ENCODE measurements at places on chromosomes 13 and 19.

- H3K27me3 ChIP-seq = no peaks in the 10 kb centered on the region
- H3K4me3 ChIP-seq = no peak overlapping the region
- H3K27ac ChIP-seq = no peak overlapping the region
- no peak for DNase-seq
Measured at GRCh38 chr13:72960114-72960513, 98.7 kb upstream of the KLF5 start.

GRCh38 chr19:23804676-23805075, 46.0 kb upstream of the ZNF681 start:
- DNase-seq = no peak
- H3K27me3 ChIP-seq = no peaks in the 10 kb centered on the region
- no peak overlapping the region for H3K4me3 ChIP-seq

GRCh38 chr19:39676004-39676403, 20.3 kb downstream of the LGALS16 start:
- H3K4me1 ChIP-seq = no peaks in the 10 kb centered on the region
- no peak overlapping the region for H3K4me3 ChIP-seq
- H3K27ac ChIP-seq = no peak overlapping the region
- no peaks in the 10 kb centered on the region for H3K36me3 ChIP-seq
- no peaks in the 10 kb centered on the region for H3K27me3 ChIP-seq

- no peak for DNase-seq
- no peak overlapping the region for H3K4me3 ChIP-seq
- H3K36me3 ChIP-seq = peaks cover 6% of the 10 kb centered on the region
- H3K27ac ChIP-seq = no peak overlapping the region
- H3K27me3 ChIP-seq = no peaks in the 10 kb centered on the region
Measured at GRCh38 chr13:71055644-71056043, 811.4 kb downstream of the DACH1 start.

GRCh38 chr13:68254151-68254550, 1024.0 kb upstream of the PCDH9 start:
- H3K27me3 ChIP-seq = no peaks in the 10 kb centered on the region
- no peak overlapping the region for H3K27ac ChIP-seq
- H3K36me3 ChIP-seq = no peaks in the 10 kb centered on the region

DNA sequence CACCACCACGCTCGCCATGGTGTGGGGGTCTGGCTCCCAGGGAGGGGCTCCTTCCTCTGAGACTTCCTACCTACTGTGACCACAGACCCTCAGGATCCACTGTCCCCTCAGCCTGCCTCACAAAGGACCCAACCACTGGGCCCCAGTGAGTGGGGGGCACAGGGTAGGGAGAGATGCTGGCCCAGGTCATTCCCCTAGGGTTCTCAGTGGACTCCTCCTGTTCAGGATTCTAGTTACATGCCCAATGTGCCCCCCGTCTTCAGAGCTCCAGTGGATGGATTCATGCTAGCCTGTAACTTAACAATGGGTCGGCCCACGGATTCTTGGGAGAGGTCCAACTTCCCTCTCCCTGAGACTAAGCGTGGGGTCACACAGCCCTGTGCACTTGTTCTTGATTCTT, at the start of gene TSKS:
Gene TSKS (minus strand): TSS at position 77 of the 400 bp plus-strand sequence. CDS start 59 bp downstream, at position 18.
- H3K27me3 ChIP-seq = no peaks in the 10 kb centered on the region
- no peak for DNase-seq
- no peak within 1 kb of the TSS for H3K27ac ChIP-seq
- H3K36me3 ChIP-seq = no peaks in the 10 kb centered on the region
- H3K4me3 ChIP-seq = no peak within 1 kb of the TSS

GRCh38 chr19:47183601-47184000, 47.4 kb downstream of the BBC3 start:
- H3K4me1 ChIP-seq = no peaks in the 10 kb centered on the region
- H3K27me3 ChIP-seq = no peaks in the 10 kb centered on the region
- no peak overlapping the region for H3K27ac ChIP-seq
- no peaks in the 10 kb centered on the region for H3K36me3 ChIP-seq
- no peak for DNase-seq

GRCh38 chr13:100543872-100544602, 44.6 kb downstream of the GGACT start:
- no peak overlapping the region for H3K4me3 ChIP-seq
- H3K27ac ChIP-seq = no peak overlapping the region
- no peaks in the 10 kb centered on the region for H3K27me3 ChIP-seq
- no peaks in the 10 kb centered on the region for H3K4me1 ChIP-seq
- DNase-seq = no peak
